ENCODE measurements at places on chromosomes 11 and 22. TPM values are rescaled to one million over a fixed set of nuclear protein-coding genes. Genes with fewer than 3 reads are reported as not detected.

GRCh38 chr11:48101958-48102357 is 114.7 kb upstream of the OR4B1 start:
- DNase-seq = no peak

- no peak for DNase-seq
These were observed 10.1 kb downstream of the DGCR8 start for GRCh38 chr22:20089977-20090729.

GRCh38 chr11:133810766-133811165 is 34.5 kb downstream of the SPATA19 start:
- no peak for DNase-seq

DNA sequence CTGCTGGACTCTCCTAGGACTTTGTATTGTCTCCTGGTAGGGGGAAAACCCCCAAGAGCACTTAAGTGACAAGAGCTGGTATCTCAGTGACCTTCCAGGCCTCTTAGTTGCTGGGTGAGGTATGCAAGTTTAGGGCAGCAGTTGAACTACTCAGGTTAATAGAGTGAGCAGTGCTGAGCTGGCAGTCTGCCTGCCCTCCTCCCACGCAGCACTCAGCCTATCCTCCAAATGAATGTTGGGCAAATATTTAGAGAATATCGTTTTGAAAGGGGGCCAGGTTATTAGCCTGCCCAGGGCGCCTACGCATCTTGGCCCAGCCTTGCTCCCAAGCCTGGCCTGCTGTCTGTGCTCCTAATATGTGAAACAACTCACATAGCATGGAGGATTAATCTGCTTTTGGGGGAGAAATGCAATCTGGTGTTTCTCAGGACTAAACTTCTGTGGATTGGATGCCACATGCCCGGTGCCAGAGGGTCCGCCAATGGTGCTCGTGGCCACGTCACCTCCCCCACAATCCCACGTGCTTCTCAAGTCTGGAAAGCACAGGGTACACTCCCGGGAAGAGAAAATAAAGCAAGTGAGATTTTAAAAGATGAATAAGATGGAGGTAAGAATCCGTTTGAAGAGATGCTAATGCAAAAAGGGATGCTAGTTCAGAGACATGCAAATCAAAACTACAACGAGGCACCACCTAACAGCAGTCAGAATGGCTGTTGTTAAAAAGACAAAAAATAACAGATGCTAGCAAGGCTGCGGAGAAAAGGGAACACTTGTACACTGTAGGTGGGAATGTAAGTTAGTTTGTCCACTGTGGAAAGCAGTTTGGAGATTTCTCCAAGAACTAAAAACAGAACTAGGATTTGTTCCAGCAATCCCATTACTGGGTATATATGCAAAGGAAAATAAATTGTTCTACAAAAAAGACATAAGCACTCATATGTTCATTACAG is 67.7 kb downstream of the SPON1 start:
- no peak for DNase-seq

- no peak for DNase-seq
These were observed 49.1 kb upstream of the CAPRIN1 start for GRCh38 chr11:34002420-34002819.

DNA sequence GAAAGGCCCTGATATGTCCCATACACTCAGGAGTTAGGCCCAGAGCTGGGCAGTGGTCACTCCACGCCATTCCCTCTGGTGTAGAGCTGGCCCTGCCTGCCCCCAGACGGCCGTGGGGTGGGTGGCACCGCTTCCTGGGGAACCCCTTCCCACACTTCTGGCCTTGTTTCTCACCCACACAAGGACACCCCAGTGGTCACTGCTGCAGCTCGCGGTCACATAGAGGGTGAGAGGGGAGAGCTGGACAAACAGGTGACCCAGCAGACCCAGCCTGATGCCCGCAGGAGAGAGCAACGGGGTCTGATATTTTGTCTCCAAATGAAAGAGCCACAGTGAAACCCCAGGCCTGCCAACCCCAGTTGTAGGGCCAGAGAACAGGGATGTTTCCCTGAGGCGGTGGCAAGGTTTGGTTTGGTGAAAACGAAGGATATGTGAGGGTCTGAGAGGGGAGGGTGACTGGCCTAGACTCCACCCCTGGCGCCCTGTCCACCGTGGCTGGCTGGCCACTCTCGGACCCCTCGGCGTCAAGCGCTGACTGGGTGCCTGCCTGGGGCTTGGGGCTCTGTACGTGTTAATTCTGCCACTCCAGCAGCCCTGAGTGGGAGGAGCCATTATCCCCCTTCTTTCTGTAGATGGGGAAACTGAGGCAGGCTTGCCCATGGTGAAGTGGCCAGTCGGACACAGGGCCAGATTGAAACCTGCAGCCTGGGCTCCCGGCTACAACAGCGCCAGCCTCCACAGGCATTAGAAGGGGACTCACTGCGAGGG is 71.0 kb upstream of the PPARA start:
- DNase-seq = no peak

- DNase-seq = peak; percentile 85
These were observed 496.4 kb downstream of the BUD13 start for GRCh38 chr11:116276051-116277044.

DNA sequence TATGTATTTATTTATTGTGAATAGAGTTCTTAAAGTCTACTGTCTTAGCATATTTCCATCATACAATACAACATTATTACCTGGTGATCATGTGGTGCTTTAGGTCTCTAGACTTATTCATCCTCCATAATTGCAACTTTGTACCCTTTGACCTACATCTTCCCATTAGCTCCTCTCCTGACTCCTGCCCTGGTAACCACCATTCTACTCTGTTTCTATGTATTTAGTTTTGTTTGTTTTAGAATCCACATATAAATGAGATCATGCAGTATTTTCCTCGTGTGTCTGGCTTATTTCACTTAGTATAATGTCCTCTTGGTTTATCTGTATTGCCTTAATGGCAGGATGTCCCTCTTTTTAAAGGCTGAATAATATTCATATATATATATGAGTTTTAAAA is 22.7 kb downstream of the NCAM1 start:
- DNase-seq = no peak

DNA sequence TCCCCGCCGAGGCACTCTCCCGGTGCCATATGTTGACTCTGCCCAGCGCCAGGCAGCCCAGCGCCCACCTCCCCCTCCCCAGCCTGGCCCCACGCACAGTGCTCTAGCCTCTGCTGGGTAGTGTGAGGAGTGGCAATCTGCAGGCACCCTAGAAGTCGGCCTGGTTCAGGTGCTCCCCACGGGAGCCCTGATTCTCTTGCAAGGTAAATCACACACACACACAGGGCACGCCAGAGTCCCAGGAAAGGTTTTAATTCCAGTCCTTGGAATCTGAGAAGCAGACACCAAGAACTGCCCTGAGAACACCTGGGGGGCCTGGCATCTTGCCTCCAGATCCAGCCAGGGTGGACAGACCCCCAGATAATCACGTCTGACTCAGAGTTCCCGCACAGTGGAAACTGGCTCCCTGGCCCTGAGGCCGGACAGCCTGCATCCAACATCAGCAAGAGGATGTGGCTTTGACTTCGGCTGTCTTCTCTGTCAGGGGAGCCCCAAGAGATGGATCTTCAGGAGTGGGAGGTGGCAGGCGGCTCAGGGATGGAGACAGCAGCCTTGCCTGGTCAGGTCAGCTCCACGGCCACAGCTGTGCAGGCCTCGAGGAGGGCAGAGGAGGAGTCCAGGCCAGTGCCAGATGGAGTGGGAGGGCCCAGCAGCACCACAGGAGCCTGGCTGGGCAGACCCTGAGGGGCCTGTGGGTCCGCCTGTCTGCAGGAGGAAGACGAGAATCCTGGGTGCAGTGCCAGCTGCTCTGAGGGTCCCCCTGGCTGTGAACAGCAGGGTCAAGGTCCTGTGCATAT is 1.1 kb upstream of the RIN1 start:
- no peak for DNase-seq

DNA sequence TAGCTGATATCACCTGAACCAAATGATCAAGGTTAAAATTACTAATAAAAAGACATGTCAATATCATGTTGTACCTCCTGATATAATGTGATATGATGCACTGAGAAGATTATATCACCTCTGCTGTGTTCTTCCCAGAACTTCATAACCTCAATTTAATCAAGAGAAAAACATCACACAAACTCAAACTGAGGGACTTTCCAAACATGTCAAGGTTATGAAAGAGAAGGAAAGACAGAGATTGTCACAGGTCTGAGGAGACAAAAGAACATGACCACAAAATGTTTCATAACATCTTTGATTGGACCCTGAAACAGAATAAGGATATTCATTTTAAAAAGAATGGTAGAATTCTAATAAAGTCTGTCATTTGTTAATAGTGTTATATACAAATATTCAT is 43.0 kb upstream of the CFAP300 start:
- DNase-seq = no peak

GRCh38 chr22:22974795-22975580 is 87.4 kb downstream of the IGLL5 start:
- DNase-seq = no peak

GRCh38 chr22:46902436-46902835 is 140.0 kb downstream of the TBC1D22A start:
- DNase-seq = no peak

- no peak for DNase-seq
These were observed 194.0 kb downstream of the LARGE1 start for GRCh38 chr22:33726294-33726734.

DNA sequence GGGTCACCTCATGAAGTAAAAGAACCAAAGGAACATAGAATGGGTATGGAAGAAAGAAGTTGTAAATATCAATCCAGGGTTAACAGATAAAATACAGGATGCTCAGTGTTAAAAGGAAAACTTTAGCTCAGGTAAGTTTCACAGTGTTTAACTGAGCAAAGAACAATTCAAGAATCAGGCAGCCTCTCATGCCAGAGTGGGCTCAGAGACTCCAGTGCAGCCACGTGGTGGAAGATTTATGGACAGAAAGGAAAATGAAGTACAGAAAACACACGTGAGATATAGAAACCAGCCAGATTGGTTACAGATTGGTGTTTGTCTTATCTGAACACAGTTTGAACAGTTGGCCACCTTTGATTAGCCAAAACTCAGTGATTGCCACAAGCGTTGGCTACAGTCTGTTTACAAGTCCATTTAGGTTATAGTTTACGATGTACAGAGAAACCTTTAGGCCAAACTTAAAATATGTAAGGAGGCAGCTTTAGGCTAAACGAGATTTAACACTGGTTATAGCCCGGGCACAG is 9.1 kb downstream of the AP5B1 start:
- no peak for DNase-seq

DNA sequence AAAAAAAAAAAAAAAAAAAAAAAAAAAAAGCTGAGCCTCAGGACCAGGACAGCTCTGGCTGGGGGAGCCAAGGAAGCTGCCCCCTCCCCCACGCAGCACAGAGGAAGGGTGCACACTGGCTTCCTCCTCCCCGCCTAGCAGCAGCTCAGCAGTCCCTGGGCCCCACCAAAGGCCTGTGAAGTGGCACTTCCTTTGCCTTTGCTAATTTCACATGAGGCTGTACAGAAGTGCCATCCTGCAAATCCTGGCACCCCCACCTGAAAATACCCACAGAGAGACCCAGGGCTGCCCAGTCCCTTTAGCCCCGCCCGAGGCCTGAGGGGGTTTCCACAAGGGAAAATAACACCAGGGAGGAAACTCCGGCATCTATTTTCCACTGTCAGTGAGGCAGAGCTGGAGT is 3.9 kb downstream of the RHOG start:
- peak; percentile 68 for DNase-seq

DNA sequence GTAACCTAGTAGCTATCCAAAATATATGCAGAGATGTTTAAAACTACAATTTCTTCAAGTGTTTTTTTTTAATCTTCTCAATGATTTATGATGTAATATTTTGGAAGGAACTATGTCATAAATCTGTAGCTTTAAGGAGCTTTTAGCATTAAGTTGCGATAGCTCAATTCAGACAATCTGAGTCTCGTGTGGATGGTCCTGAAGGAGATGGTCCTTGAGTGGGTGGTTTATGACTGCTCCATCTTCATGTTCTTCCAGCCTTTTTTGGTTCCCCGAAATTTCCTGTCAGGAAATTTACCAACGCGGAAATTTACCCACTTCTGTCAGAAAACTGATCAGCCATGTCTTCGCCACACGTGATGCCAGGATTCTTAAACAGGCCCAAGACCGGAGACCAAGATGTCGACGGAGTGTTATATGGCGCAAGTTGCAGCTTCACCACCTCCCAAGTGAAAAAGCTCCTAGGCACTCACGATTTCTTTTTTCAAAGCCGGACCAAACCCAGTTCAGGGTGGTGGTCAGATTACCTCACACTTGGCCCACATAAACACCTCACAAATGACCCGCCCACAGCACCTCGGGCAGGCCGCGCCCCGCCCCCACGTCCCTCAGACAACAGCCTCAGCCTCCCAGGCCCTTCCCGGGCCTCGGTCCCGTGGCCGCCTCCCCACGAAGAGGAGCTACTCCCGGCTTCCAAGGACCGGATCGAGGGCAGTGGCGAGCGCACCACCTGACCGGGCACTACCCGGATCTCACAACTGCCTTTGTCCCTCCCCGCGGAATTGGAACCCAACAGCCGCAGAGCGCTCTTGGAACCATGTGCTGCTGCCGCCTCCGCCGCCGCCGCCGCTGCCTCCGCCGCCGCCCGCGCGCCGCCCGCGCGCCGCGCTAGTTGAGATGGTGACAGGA is at the start of gene MORC2:
TSS of gene MORC2 (minus strand) at position 760 of the 909 bp plus-strand sequence. CDS start 885 bp downstream, outside the sequence.
- no peak for DNase-seq

DNA sequence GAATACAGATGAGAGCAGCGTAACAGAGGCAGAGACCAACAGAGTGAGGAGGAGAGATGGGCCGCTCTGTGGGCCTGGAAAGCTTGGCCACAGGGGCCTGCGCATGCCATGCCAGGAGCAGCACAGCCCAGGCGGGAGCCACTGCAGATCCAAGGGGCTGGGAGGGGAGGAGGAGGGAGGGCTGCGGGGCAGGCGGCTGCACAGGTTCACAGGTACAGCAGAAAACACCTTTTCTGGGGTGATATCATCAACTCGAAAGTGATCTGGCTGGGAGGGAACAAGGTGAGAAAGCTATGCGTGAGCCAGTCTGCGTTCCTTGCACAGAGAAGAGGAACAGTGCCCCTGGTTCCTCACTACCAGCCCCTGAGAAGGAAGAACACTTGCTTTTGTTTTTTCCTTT is 14.8 kb downstream of the VPS37C start:
- DNase-seq = no peak

GRCh38 chr11:76629853-76630599 is 40.5 kb downstream of the LRRC32 start:
- peak; percentile 20 for DNase-seq

DNA sequence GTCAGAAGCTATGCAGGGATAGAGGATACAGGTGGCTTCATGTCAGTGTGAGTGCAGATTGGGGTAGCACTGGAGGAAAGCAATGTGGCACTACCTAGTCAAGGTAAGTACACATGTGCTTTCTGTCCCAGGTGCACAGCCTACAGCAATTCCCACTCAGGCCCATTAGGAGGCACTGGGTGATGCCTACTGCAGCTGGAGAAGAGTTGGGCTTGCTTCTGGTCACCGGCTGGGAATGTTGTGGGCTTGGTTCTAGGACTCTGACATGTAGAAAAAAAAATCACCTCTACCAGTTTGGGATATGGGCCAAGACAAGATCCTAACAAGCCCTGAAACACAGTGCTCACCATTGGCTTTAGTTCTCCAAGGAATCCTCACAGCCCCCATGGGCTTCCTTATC is 69.7 kb downstream of the TENM4 start:
- no peak for DNase-seq

MS4A14 gene
- total RNA-seq = not detected

PLEKHA7 gene
- 5.1 TPM for total RNA-seq

SLC16A8 gene
- total RNA-seq = 0.17 TPM

CHADL gene
- 0.12 TPM for total RNA-seq

GRK3 gene
- 8.6 TPM for total RNA-seq

SMC1B gene
- 1.1 TPM for total RNA-seq

NXPE4 gene
- not detected for total RNA-seq
